ENCODE measurements at places on chromosomes 7 and 10. TPM values are rescaled to one million over a fixed set of nuclear protein-coding genes. Genes with fewer than 3 reads are reported as not detected.

The PLPP4 gene
- 27.6 TPM for total RNA-seq

DNA sequence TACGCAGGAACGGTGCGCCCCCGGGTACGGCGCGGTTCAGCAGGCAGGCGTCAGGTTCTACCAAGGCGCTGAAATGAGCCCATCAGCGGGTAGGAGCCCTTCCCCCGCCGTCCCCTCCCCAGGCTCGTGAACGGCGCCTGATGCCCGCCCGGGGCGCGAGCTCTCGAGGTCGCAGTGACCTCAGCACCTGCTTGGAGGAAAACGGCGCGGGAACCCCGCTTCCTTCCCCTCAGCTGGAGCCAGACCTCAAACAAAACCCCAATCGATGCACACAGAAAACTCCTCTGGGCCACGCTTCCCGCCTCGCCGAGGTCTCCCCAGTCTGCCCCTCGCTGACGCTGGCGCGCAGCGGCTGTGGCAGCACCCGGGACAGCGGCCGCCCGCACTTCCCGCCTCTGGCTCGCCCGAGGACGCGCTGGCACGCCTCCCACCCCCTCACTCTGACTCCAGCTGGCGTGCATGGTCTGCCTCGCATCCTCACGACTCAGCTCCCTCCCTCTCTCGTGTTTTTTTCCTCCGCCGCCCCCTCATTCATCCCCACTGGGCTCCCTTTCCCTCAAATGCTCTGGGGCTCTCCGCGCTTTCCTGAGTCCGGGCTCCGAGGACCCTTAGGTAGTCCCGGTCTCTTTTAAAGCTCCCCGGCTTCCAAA, 514 bp upstream of the GAD2 start:
- no peak for DNase-seq

DNA sequence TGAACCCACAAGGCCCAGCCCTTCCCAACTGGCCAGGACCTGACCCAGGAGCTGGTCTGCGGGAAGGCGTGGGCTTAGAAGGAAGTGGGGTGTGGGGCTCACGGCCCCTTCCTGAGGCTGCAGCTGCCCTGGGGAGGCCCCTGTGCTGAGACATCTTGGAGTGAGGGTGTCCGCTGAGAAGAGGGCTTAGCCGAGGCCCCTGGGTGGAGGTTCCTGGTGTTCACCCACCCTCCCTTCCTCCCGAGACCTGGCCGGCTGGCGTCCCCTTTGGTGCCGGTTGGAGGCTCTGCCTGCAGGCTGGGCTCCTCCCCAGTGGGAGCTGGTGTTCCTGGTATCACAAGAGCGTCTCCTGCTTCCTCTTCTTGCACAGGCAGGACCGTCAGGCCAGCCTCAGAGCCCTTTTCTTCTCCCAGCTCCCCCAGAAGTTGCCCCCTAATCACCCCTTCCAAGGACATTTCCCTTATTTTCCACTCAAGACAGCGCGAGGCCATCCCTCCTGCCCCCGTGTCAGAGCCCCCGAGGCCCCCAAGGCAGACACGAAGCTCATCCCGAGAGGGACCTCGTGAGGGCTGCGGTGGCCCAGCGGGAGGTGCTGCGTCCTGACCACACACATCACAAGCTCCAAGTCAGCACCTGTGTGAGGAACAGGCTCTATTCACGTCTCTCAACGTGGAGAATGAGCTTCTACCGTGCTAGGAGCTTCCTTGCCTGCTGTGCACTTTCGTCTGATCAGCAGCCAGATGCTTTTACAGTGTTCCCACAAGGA, 25.1 kb upstream of the FAM20C start:
- no peak for DNase-seq

The ARHGEF5 gene
- 1.2 TPM for total RNA-seq

DNA sequence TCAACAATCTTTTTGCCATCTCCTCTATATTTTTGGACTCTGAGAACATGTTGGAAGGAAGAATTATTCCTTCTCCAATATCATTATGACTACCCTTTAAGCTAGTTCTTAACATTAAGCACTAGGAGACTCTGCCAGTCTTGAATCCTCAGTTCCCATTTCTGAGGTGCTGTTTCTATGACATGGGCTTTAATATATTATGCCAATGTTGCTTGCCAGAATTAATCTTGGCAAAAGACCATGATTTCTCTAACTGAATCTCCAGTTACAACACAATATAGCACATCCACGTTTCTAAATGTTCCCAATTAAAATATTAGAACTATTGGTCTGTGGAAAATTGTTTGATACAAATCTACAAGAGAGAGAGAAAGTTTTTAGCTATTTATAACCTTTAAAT, 250.0 kb downstream of the HGF start:
- DNase-seq = no peak

The GIGYF1 gene
- total RNA-seq = 20.8 TPM

All from cerebellum (tissue), 4 donors.